ENCODE measurements at places on chromosomes 16 and 17. TPM values are rescaled to one million over a fixed set of nuclear protein-coding genes. Genes with fewer than 3 reads are reported as not detected.

GRCh38 chr17:33582661-33583060 lies 289.6 kb upstream of the ASIC2 start:
- H3K4me1 ChIP-seq, result no peaks in the 10 kb centered on the region
- no peaks in the 10 kb centered on the region for H3K27me3 ChIP-seq
- no peak overlapping the region for H3K27ac ChIP-seq

GRCh38 chr16:31695667-31696066 lies 168.0 kb downstream of the AHSP start:
- H3K27ac ChIP-seq, result no peak overlapping the region
- no peak for DNase-seq
- no peaks in the 10 kb centered on the region for H3K36me3 ChIP-seq
- peaks cover 5% of the 10 kb centered on the region for H3K27me3 ChIP-seq

The HOXB13 gene
- not detected for total RNA-seq

The PPP1R27 gene
- not detected for total RNA-seq
